NCI-H524 treated with DMSO at 0.1 percent for 48 hours (cell line): ENCODE measurements at places on chromosomes 3 and 15.
A peak's percentile ranks its signal among the peaks of the same experiment; 100 is the strongest.

- DNase-seq: no peak
Observed at GRCh38 chr3:186599142-186599784, 13.6 kb upstream of the AHSG start.

DNA sequence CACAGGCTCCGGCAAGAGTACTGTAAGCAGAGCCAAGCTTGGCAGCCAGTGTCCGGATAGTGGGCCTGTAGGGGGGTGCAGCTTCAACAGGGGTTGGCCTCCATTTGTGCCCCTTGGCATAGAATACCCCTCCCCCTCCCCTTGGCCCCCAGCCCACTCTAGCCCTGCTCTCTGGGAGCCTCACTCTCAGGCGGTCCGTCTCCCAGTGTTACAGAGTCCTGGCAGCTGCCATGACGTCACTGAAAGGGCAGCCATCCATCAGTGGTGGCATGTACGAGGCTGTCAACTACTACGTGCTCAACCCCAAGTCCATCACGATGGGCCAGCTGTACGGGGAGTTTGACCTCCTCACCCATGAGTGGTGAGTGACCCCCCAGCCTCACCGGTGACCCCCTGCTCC, 50.4 kb downstream of the DNAH1 start:
- no peak for DNase-seq

DNA sequence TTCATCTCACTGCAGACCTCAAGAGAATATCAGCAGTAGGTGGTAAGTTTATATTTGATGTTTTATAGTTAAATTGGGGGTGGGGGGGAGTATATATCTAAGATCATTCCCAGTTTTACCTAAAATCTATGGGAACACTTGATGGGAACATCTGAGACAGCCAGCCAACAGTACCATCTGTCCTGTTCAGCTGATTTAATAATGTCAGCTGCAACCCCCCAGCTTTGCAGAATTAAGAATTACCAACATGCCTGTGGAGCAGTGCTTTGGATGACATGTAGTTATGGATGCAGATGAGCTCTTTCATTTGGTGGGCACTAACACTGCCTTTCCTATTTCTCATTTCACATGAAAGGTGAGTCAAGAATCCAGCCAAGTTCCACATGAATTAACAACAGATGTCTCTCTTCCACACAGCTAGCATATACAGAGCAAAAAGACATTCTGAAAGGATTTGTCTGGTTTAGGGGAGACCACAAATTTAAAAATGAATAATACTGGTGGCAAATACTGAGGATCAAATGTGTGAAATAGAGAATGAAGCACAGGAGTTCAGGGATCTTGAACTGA, 76.2 kb downstream of the SETD5 start:
- no peak for DNase-seq

- DNase-seq: no peak
Observed at GRCh38 chr3:13536832-13537231, 12.1 kb upstream of the FBLN2 start.

- no peak for DNase-seq
Observed at GRCh38 chr3:197298945-197299854, 788 bp upstream of the DLG1 start.

DNA sequence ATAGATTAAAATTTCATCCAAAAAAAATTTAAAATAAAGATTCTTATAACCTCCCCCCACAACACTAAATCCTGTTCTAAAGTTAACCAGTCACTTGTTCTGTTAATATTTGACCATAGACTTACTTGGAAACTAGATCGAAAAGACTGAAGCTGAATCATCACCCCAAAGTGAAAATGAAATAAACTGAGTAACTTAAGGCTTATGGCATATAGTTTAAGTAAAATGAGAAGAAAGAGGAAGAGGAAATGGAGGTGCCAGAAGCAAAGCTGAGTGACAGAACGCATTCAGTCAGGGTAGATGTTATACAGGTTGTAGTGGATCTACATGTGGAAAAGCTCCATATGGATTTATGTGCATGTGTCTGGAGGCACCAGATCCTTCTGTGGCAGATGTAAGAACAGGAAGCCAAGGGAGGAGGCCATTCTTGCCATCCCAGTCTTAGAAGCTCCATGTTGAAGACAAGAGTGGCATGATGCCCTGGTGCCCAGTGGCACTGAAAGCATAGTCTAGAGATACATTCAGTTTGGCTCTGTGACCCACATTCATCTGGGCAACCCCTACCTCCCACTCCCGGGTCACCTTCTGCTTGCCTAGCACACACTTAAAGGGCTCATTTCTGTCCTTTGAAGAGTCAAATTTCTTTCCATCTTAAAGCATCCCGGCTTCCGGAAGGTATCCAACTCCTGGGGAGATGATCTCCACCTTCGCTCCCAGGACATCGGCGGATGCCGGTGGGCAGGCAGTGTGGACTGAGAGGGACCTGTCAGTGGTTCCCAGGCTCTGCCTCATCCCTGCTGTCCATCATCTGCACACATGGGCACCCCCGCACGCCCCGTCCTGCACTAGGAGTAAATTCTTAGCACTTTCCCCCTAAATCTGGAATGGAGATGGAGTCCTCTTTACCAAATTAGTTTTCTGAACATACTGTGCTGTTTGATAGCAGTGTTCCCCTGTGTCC, 90.8 kb downstream of the NEO1 start:
- no peak for DNase-seq

- no peak for DNase-seq
Observed at GRCh38 chr3:18080198-18080689, 337.8 kb upstream of the TBC1D5 start.

DNA sequence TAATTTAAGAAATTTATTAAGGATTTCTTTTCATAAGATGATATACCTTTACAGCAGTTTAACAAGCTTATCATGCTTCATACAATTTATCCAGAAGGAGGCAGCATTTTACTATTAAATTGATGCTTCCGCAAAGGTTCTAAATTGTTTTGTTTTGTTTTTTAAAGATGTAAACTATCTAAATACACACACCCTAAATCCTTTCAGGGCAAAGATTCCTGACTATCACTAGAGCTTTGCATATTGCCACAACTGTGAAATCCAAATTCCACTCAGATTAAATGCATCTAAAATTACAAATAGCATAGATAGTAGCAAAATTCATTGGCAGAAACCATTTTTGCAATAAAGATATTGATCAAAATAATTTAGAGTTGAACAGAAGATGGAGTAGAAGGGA, 44.5 kb upstream of the CCNL1 start:
- DNase-seq: peak; percentile 18

DNA sequence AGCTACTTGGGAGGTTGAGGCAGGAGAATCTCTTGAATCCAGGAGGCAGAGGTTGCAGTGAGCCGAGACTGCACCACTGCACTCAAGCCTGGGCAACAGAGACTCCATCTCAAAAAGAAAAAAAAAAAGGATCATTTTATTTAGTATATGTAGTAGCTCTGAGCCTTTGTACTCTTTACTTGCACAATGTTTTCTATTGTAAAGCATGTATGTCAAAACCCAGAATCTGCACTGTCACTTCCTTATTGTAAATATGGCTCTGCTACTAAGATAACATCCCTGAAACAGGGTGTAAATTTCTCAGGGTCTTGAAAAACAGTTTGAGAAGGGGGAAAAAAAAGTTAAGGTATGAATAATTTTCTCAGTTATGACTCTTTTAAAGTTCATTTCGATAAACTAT, 35.1 kb downstream of the SLMAP start:
- DNase-seq: no peak

DNA sequence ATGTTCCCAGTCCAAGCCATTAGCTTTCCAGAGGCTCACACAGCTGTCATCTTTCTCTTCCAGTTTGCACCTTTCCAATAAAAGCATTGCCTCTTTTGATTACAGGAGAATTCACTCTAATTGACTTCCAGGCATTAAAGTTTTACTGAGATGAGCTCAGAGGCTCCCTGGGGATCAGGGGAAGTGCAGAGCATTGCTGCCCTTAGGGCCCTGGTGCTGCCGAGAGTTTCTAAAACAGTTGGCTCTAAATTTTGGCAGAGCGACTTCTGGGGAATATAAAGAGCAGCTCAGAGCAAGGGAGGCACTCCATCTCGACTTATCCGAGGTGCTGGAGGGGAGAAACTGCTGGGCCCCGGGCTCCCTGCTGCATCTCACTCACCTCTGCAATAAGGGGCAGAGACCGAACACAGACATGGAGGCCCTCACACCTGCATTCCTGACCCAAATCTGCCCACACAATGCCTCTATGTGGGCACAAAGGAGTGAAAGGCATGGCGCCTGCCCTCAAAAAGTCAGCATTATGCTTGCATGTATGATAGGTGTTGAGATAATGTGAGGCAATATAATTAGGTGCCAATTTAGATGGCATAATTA, 61.7 kb downstream of the SCN11A start:
- no peak for DNase-seq

- DNase-seq: no peak
Observed at GRCh38 chr15:41263891-41264351, 32.9 kb downstream of the CHP1 start.

DNA sequence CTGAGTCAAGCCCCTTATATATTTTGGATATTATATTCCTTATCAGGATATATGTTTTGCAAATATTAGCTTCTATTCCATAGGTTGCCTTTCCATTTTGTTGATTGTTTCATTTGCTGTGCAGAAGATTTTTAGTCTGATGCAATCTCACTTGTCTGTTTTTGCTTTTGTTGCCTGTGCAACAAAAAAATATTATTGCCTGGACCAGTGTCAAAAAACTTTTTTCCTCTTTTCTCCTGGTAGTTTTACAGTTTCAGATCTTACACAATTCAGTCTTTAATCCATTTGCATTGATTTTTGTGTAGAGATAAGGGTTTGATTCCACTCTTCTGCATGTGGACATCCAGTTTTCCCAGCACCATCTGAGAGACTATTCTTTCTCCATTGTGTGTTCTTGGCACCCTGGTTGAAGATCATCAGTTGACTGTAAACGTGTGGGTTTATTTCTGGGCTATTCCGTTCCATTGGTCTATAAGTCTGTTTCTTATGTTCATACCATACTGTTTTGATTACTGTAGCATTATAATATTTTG, 228.9 kb upstream of the NR2E3 start:
- no peak for DNase-seq

DNA sequence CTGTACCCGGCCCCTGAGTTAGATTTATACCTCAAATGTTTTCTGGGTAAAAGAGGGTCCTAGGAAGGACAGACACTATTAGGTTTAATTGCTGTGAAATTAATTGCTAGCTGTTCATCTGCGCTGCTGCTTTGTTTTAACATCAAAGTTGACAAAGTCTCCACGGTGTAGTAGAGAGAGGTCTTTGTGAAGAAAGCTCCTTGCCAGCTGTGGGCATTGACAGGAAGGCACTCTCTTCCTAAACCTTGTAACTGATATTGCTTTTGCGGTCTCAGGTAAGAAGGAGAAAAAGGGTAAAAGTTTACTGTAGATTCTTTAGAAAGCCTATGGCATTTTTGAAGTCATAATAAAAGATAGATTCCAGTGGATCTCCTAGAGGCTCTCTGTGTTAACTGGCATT, 68.1 kb downstream of the PTPRG start:
- no peak for DNase-seq

DNA sequence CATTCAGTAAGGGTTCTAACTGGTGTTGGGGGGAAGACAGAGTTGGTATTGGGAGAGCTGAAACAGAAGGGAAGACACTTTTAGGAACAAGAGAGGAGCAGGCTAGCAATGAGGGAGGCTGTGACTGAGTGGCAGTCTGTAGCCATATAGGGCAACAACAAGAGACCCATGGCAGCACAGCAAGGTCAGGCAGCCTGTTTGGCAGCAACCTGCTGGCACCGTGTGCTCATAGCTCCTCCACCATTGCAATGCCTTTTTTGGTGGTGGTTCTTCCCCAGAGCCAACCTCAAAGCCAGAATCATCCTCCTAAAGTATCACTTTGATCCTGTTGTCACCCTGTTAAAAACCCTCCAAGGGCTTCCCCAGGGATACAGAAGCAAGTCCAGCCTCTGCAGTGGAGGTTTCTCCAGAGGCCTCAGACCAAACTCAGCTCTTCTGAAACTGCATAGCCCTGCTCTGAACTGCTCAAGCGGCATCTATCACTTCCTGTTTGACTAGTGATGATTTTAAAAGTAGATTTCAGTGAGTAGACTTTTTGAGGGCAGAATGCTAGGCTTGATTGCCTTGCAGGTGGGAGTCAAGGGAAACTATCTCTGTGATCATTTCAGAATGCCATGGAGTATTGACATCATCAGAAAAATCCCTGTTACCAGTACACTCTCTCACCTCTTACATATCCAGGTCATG, 176.9 kb downstream of the STAC start:
- DNase-seq: no peak

DNA sequence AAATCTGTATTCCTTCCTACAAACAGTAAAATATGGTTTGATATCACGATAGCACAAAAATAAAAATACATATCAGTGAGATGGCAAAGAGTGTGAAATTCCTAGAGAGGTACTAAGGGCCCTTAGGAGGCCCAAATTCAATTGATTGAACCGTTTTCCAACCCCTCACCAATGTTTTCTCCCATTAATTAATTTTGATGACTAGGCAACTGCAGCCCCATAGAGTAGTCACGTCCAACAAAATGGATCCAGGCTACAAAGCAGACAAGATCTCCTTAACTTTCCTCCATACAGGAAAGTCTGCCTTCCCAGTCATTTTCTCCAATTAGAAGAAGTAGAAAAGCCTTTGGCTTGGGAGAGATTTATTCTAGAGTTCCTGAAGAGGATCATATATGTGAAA, 193.9 kb downstream of the PLOD2 start:
- no peak for DNase-seq

DNA sequence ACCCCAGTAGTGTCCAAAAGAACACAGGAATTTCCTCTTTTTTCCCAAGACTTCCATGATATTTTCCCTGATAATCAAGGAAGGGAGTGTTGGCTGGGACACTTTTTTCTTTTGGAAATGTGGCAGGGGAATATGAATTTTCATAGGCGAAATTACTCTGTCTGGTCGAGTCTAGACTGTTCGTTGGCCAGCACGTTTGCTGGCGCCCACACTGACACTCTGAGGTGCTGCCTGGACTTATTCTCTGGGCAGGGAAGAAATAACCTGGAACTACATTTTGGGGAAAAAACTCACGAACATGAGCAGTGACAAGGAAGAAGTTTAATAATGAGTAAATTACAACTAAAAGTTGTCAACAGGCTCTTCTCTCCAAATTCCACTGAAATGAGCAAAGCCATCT, 209.3 kb upstream of the CTDSPL start:
- DNase-seq: no peak

- DNase-seq: no peak
Observed at GRCh38 chr15:61827131-61827530, 233.1 kb downstream of the VPS13C start.

DNA sequence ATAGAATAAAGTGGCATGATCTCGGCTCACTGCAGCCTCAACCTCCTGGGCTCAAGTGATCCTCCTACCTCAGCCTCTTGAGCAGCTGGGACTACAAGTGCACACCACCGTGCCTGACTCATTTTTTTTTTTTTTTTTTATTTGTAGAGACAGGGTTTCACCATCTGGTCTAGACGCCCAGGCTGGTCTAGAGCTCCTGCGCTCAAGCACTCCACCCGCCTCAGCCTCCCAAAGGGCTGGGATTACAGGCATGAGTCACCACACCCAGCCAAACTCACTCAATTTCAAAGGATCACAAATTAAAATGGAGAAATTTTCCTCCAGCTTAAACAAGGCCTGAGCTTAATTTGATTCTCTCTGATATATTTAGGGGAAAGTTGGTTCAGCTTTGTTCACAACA, 27.3 kb upstream of the NMB start:
- DNase-seq: peak; percentile 58
